ENCODE measurements at places on chromosomes 1 and 21.

GRCh38 chr1:220335668-220336067 lies 63.4 kb upstream of the RAB3GAP2 start:
- DNase-seq, result no peak

- DNase-seq, result peak; percentile 74
Measured at GRCh38 chr1:151579436-151580225, 32.2 kb upstream of the SNX27 start.

DNA sequence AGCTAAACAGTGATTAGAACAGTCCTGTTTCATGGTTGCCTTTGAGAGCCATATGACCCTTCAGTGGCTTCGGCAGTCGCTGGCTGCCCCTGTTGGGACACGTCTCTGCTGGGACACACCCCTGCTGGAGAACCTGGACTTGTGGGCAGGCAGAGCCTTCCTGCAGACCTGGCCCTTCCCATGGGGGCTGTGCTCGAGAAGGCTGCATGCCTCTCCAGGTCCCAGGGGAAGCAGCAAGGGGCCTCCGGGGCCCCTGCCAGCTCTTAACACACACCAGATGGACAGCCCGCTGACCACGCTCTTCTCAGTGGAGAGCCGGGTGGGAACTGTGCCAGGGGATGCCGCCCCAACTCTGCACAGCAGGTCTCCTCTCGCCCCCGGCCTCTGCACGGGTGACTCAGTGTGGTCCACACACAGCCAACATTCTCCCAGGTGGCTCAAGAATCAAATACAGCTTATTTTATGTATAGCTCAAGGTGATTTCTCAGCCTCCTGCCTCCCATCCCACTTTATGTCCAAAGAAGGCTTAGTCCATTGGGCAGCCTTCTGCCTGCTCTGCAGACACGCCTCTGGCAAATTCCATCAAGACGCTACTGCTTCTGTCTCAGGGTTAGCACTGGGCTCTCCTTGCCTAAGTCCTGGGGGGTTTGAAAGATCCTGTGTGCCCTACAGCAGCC lies 450.8 kb downstream of the KIF26B start:
- no peak for DNase-seq

- DNase-seq, result no peak
Measured at GRCh38 chr1:38031513-38031866, 15.1 kb downstream of the POU3F1 start.

DNA sequence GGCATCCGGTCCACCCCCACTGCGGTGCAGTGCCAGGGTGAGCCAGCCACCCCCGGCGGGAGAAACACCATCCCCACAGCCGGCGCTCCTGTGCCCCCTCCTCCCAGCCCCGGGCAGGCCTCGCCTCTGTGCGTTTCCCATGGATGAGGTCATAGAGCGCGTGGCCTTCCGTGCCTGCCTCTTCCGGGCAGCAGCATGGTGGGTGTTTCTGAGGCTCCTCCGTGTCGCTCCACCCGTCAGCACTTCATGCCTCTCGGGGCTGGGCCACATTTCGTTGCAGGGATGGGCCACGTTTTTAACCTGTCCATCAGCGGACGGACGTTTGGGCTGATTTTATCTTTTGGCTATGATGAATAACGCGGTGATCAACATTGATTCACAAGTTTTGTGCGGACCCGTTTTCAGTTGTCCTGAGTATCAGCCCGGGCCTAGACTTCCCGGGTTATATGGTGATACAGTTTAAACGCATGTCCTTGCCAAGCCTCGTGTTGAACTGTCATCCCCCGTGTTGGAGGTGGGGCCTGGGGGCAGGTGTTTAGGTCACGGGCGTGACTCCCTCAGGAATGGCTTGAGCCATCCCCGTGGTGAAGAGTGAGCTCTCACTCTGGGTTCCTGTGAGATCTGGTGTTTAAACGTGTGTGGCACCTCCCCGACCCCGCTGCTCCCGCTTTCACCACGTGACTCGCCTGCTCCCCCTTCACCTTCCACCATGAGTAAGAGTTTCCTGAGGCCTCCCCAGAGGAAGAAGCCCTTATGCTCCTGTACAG lies 64.8 kb downstream of the SLX9 start:
- DNase-seq, result peak; percentile 27

All from HCEC 1CT (cell line).